ENCODE measurements at places on chromosomes 2 and 18. TPM values are rescaled to one million over a fixed set of nuclear protein-coding genes. Genes with fewer than 3 reads are reported as not detected.

Gene TUBA4B
- not detected for total RNA-seq

Gene NGEF
- 5.2 TPM for total RNA-seq

Gene HOXD13
- total RNA-seq = not detected

- DNase-seq = no peak
- no peak overlapping the region for H3K4me3 ChIP-seq
- H3K4me1 ChIP-seq = no peaks in the 10 kb centered on the region
- no peak overlapping the region for H3K27ac ChIP-seq
- peaks cover 90% of the 10 kb centered on the region for H3K27me3 ChIP-seq
Observed at GRCh38 chr2:232458661-232459418, 2.9 kb downstream of the ALPI start.

DNA sequence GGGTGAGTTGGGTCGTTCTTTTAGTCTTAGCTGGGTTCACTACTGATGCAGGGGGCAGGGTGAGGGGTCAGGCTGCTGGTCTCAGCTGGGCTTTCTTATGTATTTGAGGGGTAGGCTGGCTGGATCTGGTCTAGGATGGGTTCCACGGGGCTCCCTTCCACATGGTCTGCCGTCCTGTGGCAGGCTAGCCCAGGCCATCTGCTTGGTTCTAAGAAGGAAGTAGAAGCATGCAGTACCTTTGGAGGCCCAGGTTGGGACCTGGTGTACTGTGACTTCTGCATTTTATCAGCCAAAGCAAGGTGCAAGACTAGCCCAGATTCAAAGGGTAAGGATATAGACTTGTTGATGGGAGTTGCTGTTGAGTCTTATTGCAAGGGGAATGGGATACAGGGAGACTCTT is 35.5 kb upstream of the MGAT5 start:
- no peaks in the 10 kb centered on the region for H3K36me3 ChIP-seq
- no peak overlapping the region for H3K4me3 ChIP-seq
- H3K27me3 ChIP-seq = no peaks in the 10 kb centered on the region
- no peak overlapping the region for H3K27ac ChIP-seq
- H3K4me1 ChIP-seq = no peaks in the 10 kb centered on the region

DNA sequence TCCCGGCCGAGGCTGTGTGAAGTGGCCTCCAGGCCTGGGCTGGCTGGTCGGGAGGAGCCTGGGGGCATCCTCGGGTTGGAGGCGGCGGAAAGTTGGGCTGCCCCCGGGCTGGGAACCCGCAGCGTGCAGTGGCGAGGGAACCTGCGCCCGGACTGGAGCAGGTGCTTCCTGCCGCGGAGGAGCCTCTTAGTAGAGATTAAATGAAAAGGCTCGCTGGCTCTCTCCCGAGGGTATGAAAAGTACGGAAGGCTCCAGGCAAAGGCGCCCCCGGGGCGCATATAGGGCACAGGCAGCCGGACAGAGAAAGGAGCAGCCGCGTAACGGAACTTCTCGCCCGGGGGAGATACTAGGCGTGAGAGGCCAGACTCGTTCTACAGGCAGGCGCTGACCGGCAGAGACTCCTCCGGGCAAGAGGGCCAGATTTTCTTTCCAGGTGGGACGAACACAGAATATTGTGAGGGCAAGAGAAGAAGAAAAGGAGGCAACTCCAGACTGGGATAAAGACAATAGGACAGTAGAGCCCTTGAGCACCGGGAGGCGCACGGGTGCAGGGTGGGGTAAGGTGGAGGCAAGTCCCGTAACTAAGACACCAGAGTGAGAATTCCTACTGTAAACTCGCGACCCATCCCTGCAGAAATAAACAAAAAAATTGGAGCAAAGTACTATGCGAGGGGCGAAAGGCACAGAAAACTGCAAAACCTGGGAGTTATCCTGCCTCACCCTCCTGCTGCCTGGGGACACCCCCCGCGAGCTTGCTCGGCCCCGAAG is 816 bp downstream of the CDH2 start:
- H3K27ac ChIP-seq = no peak overlapping the region
- no peaks in the 10 kb centered on the region for H3K36me3 ChIP-seq
- DNase-seq = no peak
- peak overlapping the region; percentile 33 for H3K4me3 ChIP-seq

- H3K27ac ChIP-seq = no peak overlapping the region
- peaks cover 50% of the 10 kb centered on the region for H3K4me1 ChIP-seq
- no peak overlapping the region for H3K4me3 ChIP-seq
- H3K27me3 ChIP-seq = no peaks in the 10 kb centered on the region
Observed at GRCh38 chr2:20602803-20603202, 48.1 kb downstream of the HS1BP3 start.

- no peaks in the 10 kb centered on the region for H3K4me1 ChIP-seq
- H3K4me3 ChIP-seq = no peak overlapping the region
- H3K27me3 ChIP-seq = no peaks in the 10 kb centered on the region
- H3K27ac ChIP-seq = no peak overlapping the region
- DNase-seq = no peak
Observed at GRCh38 chr18:56390626-56391025, 247.8 kb downstream of the TXNL1 start.

All from esophagus squamous epithelium (tissue), 5 donors.